ENCODE measurements at places on chromosomes 6 and 20.

DNA sequence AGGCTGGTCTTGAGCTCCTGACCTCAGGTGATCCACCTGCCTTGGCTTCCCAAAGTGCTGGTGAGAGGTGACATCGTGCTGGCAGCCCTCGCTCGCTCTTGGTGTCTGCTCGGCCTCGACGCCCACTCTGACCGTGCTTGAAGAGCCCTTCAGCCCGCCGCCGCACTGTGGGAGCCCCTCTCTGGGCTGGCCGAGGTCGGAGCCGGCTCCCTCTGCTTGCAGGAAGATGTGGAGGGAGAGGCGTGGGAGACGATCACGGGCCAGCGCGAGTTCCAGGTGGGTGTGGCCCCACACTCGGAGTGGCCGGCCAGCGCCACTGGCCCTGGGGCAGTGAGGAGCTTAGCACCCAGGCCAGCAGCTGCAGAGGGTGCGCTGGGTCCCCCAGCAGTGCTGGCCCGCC, 48.1 kb downstream of the ZBTB9 start:
- DNase-seq, result no peak

DNA sequence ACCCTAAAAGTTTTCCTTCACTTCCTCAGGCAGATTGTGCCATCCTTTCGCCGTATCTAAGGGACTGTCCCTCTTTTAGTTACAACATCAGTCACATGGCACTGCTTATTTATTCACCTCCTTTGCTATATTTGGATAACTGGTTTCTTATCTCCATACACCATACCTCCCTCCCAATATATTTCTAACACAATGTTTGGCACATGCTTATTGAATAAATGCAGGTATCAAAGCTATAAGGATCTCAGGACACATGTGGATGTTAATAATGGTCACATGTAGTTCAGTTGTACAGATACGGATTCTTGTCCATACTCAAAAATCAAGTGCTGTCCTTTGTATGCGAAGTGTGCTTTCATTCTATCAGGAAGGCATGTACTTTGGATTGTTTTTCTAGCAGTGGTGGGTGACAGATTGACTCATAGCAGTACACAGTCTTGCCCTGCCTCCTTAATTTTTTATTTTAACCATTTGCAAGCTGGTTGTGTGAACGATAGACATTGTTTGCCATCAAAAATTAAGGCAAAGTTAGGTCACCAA, 407.1 kb upstream of the RUNX2 start:
- no peak for DNase-seq

DNA sequence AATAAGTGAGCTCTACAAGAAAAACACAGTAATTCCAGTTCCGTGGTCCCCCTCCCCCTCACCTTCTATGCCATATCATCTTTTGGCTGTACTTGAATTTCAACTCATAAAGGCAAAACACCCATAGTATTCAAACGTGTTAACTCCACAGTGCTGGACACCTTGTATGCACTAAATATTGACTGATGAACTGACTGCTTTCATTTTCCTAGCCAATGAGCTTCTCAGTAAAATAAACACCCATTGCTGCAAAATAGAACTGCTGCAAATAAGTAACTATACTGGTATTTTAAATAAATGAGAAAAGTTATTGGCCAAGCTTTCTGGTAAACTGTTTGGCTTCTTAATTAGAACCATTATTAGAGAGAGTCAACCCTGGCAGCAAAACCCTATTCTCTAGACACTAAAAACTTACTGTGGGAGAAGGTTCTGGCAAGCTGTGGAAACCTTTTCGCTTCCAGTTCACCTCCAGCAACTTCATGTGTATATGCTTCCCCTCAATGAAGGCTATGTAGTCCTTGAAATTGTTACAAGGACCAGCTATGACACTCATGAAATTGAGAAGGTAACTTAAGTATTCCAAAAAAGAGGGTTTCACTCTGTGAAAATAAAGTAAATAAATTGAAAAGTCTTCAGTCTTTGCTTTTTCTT, 86.0 kb downstream of the MBOAT1 start:
- DNase-seq, result no peak

DNA sequence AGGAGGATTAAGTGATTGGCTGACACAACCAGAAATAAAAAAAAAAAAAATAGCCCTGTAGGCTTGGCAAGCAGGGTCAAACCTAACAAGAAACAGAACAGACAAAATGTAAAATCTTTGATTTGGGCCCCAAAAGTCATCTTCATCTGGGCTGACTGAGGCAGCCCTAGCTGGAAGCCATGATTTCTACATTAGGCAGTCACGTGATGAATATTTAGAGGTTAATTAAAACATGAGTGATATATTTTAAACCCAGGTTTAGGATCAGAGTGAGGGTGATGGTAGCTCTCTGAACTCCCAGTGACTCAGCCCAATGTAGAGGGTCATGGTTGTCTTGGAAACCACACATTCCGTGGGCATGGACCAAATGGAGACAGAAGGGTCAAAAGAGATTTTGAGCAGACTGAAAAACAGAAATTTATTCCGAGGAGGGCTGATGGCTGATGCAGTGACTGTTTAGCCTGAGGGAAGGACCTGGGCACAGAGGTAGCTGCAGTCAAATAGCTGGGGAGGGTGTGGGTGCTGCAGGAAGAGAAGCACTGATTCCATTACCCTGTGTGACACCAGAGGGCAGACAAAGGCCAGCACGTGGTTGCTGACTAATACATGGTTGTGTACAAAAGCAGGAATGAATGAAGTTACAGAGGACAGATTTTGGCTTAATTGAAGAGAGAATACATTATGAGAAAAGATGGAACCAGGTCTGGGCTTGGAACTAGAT, 573.1 kb upstream of the CHD6 start:
- DNase-seq, result no peak

GRCh38 chr6:47865206-47865605, 83.4 kb downstream of the OPN5 start:
- no peak for DNase-seq

GRCh38 chr20:44707018-44707579, 8.1 kb upstream of the CCN5 start:
- DNase-seq, result no peak

- DNase-seq, result peak; percentile 50
Observed at GRCh38 chr6:53300656-53301551, 47.8 kb downstream of the ELOVL5 start.

GRCh38 chr6:3046295-3046694, 22.0 kb upstream of the RIPK1 start:
- DNase-seq, result no peak

GRCh38 chr20:8647961-8648441, 420.9 kb upstream of the PLCB4 start:
- DNase-seq, result no peak

GRCh38 chr6:147666255-147666654, 157.8 kb downstream of the SAMD5 start:
- no peak for DNase-seq

GRCh38 chr20:2515203-2515602, 6.5 kb upstream of the ZNF343 start:
- no peak for DNase-seq

- DNase-seq, result no peak
Observed at GRCh38 chr6:79719248-79719960, 88.3 kb downstream of the SH3BGRL2 start.

GRCh38 chr6:124882579-124883393, 79.5 kb upstream of the RNF217 start:
- DNase-seq, result no peak

DNA sequence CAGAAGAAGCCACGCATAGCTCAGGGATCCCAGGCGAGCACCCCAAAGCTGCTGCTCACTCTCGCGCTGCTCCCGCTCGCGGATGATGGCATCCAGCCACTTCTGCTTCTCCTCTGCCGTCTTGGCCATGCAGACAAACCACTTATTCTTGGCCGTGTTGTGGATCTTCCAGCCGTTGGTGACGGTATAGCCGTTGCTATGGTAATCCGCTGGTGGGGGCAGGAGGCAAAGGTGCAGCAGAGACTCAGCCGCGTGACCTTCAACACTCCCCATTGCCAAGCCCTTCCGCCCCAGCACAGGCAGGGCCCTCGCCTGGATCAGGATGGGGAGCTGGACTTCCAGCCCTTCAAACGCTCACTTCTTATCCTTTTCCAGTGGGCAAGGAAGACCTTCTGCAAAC, 136.9 kb downstream of the PREX1 start:
- DNase-seq, result peak; percentile 49

DNA sequence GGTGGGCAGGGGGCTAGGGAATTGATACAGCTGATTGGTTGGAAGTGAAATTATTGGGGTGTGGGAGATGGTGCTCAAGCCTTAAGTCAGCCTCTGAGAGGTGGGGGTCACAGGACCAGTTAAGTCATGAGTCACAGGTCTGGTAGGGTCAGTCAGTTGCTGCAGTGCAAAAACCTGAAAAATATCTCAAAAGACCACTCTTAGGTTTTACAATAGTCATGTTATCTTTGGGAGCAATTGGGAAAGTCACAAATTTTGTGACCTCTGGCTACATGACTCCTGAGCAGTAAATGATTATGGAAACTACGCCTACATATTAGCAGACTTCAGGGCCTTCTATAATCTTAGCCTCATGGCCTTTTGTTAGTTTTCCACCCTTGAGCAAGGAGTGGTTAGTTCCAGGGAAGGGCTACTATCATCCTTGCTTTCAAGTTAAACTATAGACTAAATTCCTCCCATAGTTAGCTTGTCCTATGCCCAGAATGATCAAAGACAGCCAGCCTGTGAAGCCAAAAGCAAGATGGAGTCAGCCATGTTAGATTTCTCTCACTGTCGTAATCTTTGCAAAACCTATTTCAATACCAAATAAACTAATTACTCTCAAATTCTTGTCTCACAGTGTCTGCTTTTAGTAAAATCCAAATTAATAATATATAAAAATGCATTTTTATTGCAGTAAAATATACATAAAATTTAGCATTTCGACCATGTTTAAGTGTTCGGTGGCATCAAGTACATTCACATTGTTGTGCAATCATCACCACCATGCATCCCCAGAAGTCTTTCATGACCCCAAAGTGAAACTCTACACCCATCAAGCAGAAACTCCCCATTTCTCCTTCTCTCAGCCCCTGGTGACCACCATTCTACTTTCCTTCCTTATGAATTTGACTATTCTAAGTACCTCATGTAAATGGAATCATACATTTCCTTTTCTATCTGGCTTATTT, 60.9 kb upstream of the CD2AP start:
- DNase-seq, result no peak

GRCh38 chr6:29563435-29563965, 4.0 kb upstream of the UBD start:
- no peak for DNase-seq

DNA sequence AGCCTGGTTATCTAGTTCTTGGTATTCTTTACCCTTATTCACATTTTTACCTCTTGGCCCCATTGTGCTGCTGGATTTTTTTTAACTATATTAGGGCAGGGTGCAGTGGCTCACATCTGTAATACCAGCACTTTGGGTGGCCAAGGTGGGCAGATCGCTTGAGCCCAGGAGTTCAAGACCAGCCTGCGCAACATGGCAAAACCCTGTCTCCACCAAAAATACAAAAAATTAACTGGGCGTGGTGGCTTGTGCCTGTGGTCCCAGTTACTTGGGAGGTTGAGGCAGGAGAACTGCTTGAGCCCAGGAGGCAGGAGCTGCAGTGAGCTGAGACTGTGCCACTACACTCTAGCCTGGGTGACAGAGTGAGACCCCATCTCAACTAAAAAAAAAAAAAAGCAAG, 12.2 kb upstream of the TAF8 start:
- DNase-seq, result no peak

- DNase-seq, result no peak
Observed at GRCh38 chr6:10373642-10374359, 41.1 kb downstream of the TFAP2A start.

- DNase-seq, result no peak
Observed at GRCh38 chr20:58330249-58330648, 20.7 kb downstream of the RAB22A start.

DNA sequence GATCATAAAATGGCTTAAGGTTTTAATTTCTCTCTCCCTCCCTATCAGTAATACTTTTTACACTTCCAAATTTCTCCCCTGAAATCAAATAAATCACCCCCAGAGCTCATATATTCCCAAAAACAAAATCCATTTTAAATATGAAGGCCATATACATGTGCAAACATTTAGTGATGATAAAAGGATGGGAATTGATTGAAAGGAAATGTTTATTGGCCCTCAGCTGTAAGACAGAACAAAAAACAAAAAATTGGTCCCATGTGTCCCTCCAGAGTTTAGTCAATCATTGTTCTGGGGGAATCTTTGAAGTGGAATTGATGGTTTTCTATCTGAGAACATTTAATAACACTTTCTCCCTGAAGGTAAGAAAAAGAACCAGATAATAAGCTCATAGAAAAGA, 91.7 kb downstream of the COL12A1 start:
- no peak for DNase-seq

DNA sequence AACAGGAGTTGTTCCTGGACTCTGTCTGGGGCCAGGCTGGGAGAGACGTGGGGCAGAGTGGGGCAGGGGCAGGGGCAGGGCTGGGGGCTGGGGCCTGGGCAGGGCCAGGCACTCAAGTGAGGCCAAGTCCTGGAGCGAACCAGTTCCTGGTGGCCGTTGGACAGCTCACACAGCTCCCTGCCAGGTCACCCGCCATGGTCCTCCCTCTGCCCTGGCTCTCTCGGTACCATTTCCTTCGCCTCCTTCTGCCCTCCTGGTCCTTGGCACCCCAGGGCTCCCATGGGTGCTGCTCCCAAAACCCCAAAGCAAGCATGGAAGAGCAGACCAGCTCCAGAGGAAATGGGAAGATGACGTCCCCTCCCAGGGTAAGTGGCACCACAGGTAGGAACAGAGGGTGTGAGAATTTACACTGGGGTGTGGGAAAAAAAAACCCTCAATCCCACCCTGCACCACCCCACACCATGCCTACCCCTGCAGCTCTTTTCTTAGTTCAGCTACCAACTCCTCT, at the start of gene MCCD1:
Gene MCCD1 (plus strand): TSS at position 142 of the 508 bp plus-strand sequence. CDS start 53 bp downstream, at position 195.
- DNase-seq, result no peak

DNA sequence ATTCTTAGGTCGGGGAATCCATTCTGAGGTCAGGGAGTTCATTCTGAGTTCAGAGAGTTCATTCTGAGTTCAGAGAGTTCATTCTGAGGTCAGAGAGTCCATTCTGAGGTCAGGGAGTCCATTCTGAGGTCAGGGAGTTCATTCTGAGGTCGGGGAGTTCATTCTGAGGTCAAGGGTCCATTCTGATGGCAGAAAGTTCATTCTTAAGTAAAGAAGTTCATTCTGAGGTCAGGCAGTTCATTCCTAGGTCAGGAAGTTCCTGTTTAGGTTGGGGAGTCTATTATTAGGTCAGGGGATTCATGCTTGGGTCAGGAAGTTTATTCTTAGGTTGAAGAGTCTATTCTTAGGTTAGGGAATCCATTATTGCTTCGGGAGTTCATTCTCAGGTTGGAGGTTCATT, 16.5 kb upstream of the NXT1 start:
- DNase-seq, result no peak

- no peak for DNase-seq
Observed at GRCh38 chr6:56292505-56293181, 45.3 kb upstream of the COL21A1 start.
